HFFc6 (cell line): ENCODE measurements at places on chromosomes 16 and 17.

DNA sequence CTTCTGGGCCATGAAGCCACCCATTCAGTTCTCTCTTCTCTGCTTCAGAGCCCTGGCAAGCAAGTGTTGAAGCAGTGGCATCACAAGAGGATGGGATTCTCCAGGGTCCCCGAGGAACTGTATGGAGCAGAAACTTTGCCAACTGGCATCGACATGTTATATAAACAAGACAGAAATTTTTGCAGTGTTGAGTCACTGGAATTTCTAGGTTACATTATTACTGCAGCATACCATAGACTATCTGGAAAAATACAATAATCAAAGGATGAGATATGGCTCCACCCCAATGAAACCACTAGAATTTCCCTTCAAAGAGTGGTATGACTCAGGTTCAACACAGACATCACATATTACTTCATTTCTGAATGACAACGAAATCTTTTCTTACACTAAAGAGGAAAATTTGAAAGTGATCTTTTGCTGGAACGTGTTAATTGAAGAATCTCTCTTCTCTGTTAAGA, 343.0 kb upstream of the DYNLRB2 start:
- DNase-seq = peak; percentile 92

GRCh38 chr17:38601539-38602351, 4.0 kb downstream of the SRCIN1 start:
- DNase-seq = no peak

- DNase-seq = no peak
Observed at GRCh38 chr17:28774206-28774605, 30.4 kb downstream of the TRAF4 start.

DNA sequence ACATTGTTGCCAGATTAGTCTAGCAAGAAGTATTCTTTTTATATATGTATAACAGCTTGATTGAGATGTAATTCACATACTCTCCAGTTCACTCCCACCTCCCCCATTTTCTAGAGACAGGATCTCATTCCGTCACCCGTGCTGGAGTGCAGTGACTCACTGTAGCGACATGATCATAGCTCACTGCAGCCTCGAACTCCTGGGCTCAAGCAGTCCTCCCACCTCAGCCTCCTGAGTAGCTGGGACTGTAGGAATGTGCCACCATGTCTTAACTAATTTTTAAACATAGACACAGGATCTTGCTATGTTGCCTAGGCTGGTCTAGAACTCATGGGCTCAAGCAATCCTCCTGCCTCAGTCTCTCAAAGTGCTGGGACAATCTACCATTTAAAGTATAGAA, 3.3 kb upstream of the RSAD1 start:
- DNase-seq = no peak

DNA sequence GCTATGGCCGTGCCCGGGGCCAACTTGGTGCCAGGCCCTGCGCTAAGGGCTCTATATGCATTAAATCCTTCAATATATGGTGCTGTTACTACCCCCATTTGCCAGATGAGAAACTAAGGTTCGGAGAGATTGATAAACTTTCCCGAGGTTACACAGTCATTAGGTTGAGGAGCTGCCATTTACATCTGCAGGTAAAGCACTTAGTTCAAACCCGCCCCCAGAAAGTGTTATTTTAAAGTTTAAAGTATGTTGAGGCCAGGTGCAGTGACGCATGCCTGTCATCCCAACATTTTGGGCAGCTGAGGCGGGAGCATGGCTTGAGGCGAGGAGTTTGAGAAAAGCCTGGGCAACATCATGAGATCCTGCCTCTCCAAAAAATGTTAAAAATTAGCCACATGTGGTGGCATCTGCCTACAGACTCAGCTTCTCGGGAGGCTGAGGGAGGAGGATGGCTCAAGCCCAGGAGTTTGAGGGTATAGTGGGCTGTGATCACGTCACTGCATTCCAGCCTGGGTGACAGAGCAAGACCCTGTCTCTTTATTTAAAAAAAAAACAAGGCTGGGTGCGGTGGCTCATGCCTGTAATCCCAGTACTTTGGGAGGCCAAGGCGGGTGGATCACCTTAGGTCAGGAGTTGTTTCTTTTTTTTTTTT, 264.7 kb downstream of the PARN start:
- DNase-seq = no peak

DNA sequence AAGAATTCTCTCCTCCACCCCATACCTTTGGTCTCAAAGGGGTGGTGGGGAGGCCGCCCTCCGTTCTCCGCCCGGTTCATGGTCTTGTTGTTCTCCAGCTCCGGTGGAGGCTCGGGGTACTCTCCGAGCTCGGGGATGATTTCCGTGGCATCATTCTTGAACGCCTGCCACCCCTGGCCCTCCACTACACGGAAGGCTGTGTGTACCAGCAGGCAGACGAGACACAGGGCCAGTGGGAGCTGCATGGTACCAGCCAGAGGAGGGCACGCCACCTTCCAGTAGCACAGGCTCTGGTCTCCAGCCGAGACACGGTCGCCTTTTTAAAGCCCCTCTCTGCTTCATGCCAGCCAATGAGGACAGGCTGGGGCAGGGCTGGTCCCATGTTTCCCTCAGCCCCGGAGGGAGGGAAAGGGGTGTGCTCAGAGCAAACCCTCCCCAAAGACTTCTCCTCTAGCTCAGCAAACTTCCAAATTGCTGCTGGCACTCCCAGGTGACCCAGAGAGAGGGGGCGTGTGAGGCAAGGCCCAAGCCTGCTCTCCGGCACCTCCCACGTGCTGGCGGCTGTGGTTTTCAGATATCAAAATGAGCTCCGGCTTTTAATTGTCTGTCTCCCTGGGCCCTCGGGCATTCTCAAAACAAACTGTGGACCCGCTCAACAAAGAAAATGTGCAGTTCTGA, at the start of gene SOST:
TSS of gene SOST (minus strand) at position 295 of the 678 bp plus-strand sequence. CDS start at position 245, 50 bp downstream.
- no peak for DNase-seq

GRCh38 chr17:8555062-8555461, 75.5 kb downstream of the MYH10 start:
- no peak for DNase-seq

- DNase-seq = no peak
Observed at GRCh38 chr16:70678121-70678897, 7.5 kb downstream of the MTSS2 start.

DNA sequence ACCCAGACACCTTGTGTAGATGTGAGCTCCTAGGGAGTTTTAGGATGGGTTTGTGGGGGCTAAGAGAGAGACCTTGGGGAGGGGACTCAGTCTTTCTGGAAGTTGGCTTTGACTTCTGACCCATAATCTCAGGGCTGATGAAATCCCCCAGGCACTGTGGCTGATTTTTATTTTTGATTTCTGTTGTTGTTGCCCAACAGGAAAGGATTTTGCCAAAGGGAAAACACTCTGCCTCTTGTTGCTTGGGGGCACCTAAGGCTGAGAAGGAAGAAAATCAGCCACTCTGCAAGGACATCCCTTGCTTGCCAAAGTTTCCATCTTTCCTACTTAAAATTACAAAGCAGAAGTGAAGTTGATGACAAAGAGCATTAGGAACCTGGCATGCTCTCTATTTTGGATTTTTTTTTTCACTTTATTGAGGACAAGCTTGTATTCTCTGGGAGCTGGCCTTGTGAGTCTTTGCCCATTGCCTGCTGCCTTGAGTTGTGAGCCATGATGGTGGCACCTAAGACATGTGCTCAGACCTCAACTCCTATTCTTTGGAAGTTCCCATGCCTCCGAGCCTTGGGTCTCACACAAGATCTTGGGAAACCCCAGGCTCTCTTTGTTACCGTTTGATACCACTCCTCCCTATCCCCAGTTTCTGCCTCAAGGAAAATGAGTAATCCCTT, 3.2 kb upstream of the C1QTNF1 start:
- no peak for DNase-seq

GRCh38 chr17:4019275-4019674, 55.0 kb upstream of the ATP2A3 start:
- no peak for DNase-seq

- peak; percentile 25 for DNase-seq
Observed at GRCh38 chr17:7634384-7634783, 4.4 kb downstream of the SHBG start.

GRCh38 chr16:86834451-86835035, 256.2 kb downstream of the FOXL1 start:
- DNase-seq = peak; percentile 82

GRCh38 chr17:10067446-10068143, 130.8 kb downstream of the GAS7 start:
- DNase-seq = no peak

GRCh38 chr17:47741109-47741792, 8.2 kb downstream of the TBX21 start:
- DNase-seq = no peak

DNA sequence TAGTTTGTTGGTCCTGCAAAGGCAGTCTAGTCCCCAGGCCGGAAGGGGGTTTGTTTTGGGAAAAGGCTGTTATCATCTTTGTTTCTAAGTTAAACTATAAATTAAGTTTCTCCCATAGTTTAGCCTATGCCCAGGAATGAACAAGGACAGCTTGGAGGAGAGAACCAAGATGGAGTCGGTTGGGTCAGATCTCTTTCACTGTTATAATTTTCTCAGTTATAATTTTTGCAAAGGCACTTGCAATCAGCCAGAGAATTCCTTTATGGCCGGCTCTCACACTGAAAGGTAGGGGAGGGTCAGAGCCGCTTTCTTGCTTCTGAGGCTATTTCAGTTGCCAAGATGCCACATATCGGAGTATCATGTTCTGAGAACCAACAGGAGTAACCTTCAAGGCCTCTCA, 59.2 kb upstream of the ATF7IP2 start:
- DNase-seq = no peak

DNA sequence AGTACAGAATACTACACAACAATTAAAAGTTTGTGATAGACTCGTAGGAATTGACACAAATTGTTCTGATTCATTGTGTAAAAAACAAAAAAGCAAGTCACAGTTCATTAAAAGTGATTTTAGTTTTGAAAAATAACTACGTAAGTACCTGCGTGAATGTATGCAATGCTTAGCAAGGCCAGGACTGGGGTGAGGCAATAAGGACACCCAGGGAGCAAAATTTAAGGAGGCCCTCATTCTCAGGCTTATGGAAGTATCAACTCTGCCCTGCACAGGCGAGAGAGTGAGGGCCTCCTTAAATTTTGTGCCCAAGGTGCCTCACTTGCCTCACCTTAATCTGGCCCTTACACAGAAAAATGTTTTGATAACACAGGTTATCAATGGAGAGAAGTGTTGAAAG, 31.4 kb downstream of the NOG start:
- no peak for DNase-seq

DNA sequence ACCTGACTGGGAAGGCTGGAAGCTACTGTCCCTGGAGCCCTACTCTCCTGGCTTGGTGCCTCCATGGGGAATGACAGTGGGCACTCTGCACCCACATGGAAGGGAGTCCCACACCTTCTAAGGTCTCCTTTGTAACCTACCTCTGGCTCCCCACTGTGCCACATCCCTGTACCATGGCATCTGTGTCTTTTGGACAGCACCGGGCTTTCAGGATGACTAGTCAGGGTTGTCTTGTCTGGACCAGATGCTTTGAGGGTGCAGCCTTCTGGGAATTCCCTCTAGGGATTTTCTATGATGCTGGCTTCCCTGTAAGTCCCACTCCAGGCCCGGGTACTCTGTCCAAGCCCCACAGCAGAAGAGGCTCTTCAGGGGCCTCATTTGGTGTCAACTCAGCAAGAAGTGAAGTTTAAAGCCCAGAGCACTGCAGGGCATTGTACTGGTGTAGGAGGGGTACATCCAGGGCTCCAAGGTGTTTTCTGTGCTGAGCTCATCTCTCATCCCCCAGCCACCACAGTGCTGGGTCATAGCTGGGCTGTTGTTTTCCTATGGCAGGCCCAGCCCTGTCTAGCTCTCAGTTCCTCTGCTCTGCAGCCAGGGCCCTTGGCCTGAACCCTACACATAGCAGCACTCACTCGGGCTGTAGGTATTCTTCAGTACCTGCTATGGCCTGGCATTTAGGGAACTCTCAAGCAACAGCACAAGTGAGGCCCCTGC, 255.3 kb downstream of the CPPED1 start:
- DNase-seq = no peak

GRCh38 chr17:77279448-77280303, 138.9 kb downstream of the SEC14L1 start:
- no peak for DNase-seq

DNA sequence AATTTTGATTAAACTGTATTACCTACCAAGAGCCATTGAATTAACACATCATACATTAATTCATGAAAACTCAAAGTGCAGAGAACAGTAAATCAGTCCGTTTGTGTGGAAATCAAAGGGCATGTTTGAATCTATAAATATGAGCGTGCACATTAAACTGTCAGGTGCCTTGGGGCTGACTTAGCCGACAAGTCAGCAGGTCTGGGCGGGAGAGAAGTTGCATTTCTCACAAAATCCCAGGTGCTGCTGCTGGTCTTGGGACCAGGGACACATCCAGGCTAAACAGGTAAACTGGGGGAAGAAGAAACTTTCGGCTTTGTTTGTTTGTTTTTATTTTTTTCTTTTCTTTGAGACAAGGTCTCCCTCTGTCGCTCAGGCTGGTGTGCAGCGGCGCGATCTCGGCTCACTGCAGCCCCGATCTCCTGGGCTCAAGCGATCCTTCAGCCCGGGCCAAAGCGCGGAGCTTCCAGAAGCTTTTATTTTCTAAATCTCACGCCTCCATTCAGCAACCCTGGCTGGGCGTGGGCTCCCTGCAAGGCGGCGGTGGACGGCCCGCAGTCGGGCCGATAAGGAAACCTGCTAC, 213.9 kb downstream of the MRTFB start:
- peak; percentile 61 for DNase-seq
